ENCODE measurements at places on chromosomes 1 and 21.

GRCh38 chr1:40668769-40669525, 3.5 kb upstream of the RIMS3 start:
- no peak overlapping the region for H3K27ac ChIP-seq
- H3K4me1 ChIP-seq, result peaks cover 12% of the 10 kb centered on the region
- no peaks in the 10 kb centered on the region for H3K27me3 ChIP-seq

DNA sequence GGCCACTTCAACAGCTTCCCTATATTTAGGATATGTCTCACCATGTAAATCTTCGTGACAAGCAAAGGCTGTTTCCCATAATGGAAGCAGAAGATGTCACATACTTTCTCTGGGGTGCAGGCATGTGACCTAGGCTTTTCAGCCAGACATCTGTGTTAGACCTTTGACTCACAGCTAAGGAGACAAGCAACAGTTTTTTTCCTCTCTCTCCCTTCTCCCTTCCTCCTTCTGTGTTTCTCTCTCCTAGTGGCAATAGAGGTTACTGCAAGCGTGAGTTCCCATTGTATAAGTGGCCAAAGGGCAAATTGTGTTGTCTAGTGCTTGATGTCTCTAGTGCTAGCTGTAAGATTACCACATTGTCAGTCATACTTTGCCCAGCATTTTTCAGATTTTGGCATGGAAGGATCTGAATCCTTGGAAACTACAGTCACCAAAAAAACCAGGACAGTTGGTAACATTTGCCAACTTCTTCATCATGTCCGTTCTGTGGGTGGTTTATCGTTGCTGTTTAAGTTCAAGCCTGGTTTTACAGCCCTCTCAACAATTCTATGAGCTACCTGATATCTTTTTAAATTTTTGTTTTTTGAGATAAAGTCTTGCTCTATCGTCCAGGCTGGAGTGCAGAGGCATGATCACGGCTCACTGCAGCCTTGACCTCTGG, 44.4 kb upstream of the RABGAP1L start:
- no peak overlapping the region for H3K4me3 ChIP-seq
- no peaks in the 10 kb centered on the region for H3K36me3 ChIP-seq
- no peak for DNase-seq
- H3K27ac ChIP-seq, result no peak overlapping the region

GRCh38 chr1:243247901-243248300, 7.2 kb downstream of the CEP170 start:
- DNase-seq, result no peak
- no peaks in the 10 kb centered on the region for H3K36me3 ChIP-seq
- no peak overlapping the region for H3K4me3 ChIP-seq
- H3K27me3 ChIP-seq, result no peaks in the 10 kb centered on the region

- H3K27ac ChIP-seq, result no peak overlapping the region
- H3K4me1 ChIP-seq, result peaks cover 7% of the 10 kb centered on the region
- no peaks in the 10 kb centered on the region for H3K27me3 ChIP-seq
- DNase-seq, result no peak
- H3K36me3 ChIP-seq, result peaks cover 4% of the 10 kb centered on the region
Measured at GRCh38 chr1:21007876-21008275, 168.8 kb downstream of the EIF4G3 start.

DNA sequence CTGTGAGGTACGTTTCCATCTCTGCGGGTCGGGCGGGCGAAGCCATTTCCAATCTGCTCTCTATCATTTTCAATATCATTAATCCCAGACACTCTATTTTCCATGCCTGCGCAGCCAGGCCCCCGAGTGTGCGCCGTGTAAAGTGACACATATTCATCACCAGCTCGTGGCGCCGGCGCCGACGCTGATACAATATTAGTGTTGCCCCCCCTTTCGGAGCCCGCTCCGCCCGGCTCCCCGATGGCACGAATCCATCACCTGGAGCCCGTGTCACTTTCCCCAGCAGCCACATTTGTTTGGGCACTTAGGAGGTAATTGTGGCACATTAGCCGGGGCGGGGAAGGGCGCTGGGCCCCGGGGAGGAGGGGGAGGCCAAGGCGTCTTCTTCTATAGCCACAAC, 33.7 kb upstream of the DMBX1 start:
- no peak overlapping the region for H3K4me3 ChIP-seq
- no peak overlapping the region for H3K27ac ChIP-seq
- H3K4me1 ChIP-seq, result no peaks in the 10 kb centered on the region
- no peak for DNase-seq
- no peaks in the 10 kb centered on the region for H3K36me3 ChIP-seq

DNA sequence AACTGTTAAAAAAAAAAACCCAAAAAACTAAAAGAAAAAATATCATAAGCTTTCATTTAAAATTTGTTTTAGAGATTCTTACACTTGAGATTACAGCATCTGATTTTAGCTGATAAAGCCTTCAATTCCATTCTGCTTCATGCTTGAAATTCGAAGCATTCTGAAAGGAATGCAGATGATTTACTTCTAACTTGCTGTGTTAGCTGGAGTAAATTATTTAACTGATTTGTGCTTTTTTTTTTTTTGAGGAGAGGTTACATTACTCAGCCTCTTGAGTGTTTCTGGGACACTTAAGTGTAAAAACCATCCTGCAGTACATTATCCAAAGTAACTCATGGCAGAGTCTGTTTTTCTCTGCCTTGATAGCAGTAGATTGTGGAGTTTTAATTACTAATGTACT, 4.5 kb upstream of the TRIM67 start:
- no peak overlapping the region for H3K27ac ChIP-seq
- no peak overlapping the region for H3K4me3 ChIP-seq
- H3K36me3 ChIP-seq, result no peaks in the 10 kb centered on the region

- peaks cover 35% of the 10 kb centered on the region for H3K36me3 ChIP-seq
- H3K27ac ChIP-seq, result no peak overlapping the region
- H3K4me3 ChIP-seq, result no peak overlapping the region
- H3K27me3 ChIP-seq, result no peaks in the 10 kb centered on the region
Measured at GRCh38 chr1:16250524-16251251, 13.7 kb upstream of the CPLANE2 start.

GRCh38 chr1:169694304-169695075, 16.9 kb downstream of the SELL start:
- peaks cover 91% of the 10 kb centered on the region for H3K4me1 ChIP-seq
- no peaks in the 10 kb centered on the region for H3K27me3 ChIP-seq
- DNase-seq, result peak; percentile 59
- H3K4me3 ChIP-seq, result peak overlapping the region; percentile 52
- peak overlapping the region; percentile 82 for H3K27ac ChIP-seq
- peaks cover 57% of the 10 kb centered on the region for H3K36me3 ChIP-seq

- no peak for DNase-seq
- H3K27me3 ChIP-seq, result peaks cover 68% of the 10 kb centered on the region
- H3K27ac ChIP-seq, result no peak overlapping the region
- H3K4me1 ChIP-seq, result no peaks in the 10 kb centered on the region
Measured at GRCh38 chr1:22628698-22629444, 7.6 kb upstream of the C1QA start.

DNA sequence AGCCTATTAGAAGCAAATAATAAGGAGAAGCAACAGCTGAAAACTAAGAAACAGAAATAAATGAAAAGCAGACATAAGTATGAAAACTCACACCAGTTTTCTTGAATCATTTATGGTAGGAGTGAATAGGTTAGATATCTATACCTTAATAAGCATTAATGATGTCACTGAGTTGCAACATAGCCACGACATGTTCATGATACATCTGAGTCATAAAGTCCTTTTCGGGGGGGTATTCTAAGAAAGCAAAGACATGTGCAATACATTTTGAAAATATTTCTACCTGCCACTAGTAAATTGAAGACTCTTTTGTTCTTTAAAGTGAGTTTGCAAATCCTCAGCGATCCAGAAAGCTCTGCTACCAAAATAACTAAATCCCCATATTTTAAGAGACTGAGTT, 7.2 kb downstream of the CD34 start:
- H3K36me3 ChIP-seq, result no peaks in the 10 kb centered on the region
- no peak overlapping the region for H3K27ac ChIP-seq
- H3K27me3 ChIP-seq, result peaks cover 20% of the 10 kb centered on the region

DNA sequence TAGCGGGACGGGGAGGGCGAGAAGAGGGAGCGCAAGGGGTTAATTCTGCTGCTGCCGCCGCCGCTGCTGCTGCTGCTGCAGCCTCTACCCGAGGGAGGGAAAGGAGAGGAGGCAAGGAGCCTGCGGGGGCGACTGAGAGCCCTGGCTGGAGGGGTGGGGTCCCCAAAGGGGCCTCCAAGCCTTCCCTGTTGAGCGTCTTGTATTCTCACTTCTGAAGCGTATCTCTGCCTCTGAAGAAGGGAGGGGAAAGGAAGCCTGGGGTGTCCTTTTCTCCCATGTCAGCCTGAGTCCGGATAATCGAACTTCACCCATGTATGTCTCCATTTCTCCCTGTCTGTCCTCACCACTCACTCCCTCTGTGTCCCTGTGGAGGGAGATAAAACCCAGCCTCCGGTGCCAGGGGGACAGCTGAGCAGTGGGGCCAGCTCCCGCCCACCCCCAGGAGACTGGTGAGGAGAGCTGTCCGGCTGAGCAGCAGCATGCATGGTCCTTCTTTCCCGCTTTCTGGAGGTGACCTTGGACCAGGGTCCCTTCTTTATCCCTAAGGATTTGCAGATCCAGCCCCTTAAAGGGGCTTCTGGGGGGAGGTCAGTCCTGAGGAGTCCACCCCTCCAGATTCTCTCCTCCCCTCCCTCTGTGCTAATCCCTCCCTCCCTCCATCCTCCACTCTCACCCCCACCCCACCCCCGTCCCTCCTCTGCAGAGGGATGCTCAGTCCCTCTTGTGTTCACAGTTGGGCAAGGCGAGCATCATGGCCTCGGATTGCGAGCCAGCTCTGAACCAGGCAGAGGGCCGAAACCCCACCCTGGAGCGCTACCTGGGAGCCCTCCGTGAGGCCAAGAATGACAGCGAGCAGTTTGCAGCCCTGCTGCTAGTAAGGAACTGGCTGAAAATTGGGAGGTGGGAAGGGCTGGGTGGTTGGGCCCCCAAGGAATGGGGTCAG, 1.0 kb downstream of the NCDN start:
- H3K27ac ChIP-seq, result peak overlapping the region; percentile 97
- H3K27me3 ChIP-seq, result no peaks in the 10 kb centered on the region
- peak overlapping the region; percentile 97 for H3K4me3 ChIP-seq
- DNase-seq, result no peak

- no peaks in the 10 kb centered on the region for H3K36me3 ChIP-seq
- no peak for DNase-seq
- no peak overlapping the region for H3K27ac ChIP-seq
- H3K4me3 ChIP-seq, result no peak overlapping the region
Measured at GRCh38 chr1:199551967-199552565, 475.4 kb upstream of the NR5A2 start.

GRCh38 chr1:156755527-156755950, 4.1 kb upstream of the HDGF start:
- no peaks in the 10 kb centered on the region for H3K27me3 ChIP-seq
- H3K27ac ChIP-seq, result no peak overlapping the region
- H3K4me1 ChIP-seq, result peaks cover 16% of the 10 kb centered on the region
- no peak for DNase-seq
- no peak overlapping the region for H3K4me3 ChIP-seq

- H3K36me3 ChIP-seq, result peaks cover 2% of the 10 kb centered on the region
- H3K4me3 ChIP-seq, result no peak overlapping the region
- H3K27me3 ChIP-seq, result no peaks in the 10 kb centered on the region
- no peak for DNase-seq
- H3K27ac ChIP-seq, result peak overlapping the region; percentile 9
Measured at GRCh38 chr1:117573386-117574023, 32.3 kb upstream of the TENT5C start.

DNA sequence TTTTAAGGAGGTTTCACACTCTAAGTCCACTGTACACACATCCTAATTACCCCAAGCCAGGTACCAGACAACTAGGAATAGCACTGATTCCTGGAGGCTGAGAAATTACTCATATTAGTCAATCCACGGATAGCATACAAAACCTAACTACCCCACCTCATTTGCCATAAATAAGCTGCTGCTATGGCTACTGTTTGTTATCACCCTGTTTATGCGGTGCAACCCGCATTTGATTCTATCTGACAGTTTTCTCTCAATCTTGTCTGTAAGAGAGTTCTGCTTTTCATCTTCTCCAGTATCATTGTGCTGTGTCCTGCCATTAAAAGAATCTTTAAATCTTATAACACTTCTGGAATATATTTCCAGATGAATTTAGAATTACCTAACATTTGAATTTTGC, 1496.5 kb downstream of the PLA2G4A start:
- H3K36me3 ChIP-seq, result no peaks in the 10 kb centered on the region
- H3K4me1 ChIP-seq, result no peaks in the 10 kb centered on the region
- DNase-seq, result no peak
- H3K27ac ChIP-seq, result no peak overlapping the region
- no peak overlapping the region for H3K4me3 ChIP-seq

DNA sequence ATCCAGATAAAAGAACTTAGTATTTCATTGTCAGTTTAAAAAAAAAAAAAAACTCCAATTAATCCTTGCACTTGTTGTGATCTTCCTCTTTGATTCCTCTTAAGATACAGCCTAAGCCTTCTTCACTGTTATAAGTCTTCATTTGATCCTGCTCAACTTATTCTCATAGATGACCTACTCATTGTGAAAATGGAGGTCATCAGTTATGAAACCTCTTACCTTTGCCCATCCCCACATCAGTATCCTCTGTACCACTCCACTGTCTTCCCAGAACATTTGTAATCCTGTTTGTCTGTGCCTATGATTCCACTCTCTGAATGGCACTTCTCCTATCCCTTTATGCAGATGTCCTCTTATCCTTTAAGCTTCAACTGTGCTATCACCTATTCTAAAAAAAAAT, 28.0 kb downstream of the ODR4 start:
- no peak for DNase-seq
- H3K27me3 ChIP-seq, result no peaks in the 10 kb centered on the region
- no peaks in the 10 kb centered on the region for H3K4me1 ChIP-seq
- no peak overlapping the region for H3K27ac ChIP-seq
- peaks cover 28% of the 10 kb centered on the region for H3K36me3 ChIP-seq

DNA sequence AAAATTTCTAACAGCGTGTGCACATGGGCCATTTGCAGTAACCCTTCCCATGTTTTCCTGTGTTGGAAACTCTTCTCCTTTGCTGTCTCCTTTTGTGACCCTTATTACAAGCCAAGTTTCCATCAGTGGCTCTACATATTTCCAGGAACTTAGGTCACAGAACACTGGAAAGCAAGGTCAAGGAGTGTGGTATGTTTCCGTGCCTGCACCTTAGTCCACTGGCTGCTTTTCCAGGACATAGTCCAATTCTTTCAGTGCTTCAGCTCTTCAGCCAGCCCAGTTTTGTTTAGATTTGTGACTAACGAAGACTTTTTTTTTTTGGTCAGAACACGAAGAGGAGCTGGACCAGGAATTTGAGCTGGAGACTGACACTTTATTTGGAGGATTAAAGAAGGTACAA, 33.8 kb downstream of the HHAT start:
- peaks cover 5% of the 10 kb centered on the region for H3K36me3 ChIP-seq
- no peak overlapping the region for H3K4me3 ChIP-seq
- no peak overlapping the region for H3K27ac ChIP-seq
- no peaks in the 10 kb centered on the region for H3K4me1 ChIP-seq

GRCh38 chr1:11898086-11898785, 28.0 kb downstream of the KIAA2013 start:
- no peaks in the 10 kb centered on the region for H3K36me3 ChIP-seq
- H3K4me1 ChIP-seq, result peaks cover 6% of the 10 kb centered on the region
- DNase-seq, result no peak
- no peak overlapping the region for H3K27ac ChIP-seq
- H3K4me3 ChIP-seq, result no peak overlapping the region
- peaks cover 57% of the 10 kb centered on the region for H3K27me3 ChIP-seq
